ENCODE measurements at places on chromosomes 13 and 19.

DNA sequence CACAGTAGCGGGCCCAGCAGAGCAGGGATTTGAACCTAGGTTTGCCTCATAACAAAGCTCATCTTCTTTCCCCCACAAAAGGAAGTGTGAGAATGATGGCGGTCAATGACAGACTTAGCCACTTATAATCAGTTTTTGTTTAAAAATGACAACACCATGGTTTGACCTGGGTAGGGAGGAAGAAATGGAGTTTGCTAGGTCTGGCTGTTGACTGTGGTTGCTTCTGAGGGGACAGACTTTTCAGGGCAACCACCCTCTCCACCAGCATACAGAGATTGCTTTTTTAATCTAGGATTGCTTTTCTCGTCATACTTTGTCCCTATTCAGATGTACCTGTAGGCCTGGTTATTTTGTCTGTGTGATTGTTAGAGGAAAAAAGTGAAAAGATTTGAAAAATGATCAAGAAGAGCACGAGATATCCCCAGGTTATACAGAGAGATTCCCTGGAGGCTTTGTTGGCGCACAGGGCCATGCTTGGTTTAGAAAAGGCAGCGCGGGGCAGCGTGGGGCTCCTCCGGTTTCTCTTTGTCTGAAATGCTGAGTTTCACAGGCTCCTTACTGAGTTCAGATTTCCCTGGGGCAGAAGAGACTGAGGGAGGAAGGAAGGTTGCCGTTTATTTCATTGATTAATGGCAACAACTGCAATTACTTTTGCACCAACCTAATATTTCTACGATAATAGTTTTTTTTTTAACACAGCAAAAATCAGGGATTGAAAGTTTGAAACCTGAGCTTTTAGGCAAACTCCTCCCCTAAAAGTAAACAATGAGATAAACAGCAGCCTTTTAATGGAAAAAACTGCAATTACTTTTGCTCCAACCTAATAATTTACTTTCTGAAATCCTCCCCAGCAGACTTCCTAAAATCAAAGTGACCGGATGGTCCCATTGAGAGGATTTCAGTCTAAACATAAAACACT, 97.0 kb upstream of the RNF113B start:
- DNase-seq = no peak

DNA sequence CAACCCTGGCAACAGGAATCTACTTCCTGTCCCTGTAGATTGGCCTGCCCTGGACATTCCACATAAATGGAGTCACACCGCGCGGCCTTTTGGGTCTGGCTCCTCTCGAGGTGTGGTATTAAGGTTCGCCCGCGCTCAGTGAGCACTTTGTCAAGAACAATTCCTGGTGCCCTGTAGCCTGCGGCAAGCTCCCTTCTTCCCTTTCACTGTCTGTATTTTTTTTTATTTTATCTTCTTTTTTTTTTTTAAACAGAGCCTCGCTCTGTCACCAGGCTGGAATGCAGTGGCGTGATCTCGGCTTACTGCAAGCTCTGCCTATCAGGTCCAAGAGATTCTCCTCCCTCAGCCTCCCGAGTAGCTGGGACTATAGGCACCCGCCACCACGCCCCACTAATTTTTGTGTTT, 28.3 kb downstream of the PEX11G start:
- no peak for DNase-seq

DNA sequence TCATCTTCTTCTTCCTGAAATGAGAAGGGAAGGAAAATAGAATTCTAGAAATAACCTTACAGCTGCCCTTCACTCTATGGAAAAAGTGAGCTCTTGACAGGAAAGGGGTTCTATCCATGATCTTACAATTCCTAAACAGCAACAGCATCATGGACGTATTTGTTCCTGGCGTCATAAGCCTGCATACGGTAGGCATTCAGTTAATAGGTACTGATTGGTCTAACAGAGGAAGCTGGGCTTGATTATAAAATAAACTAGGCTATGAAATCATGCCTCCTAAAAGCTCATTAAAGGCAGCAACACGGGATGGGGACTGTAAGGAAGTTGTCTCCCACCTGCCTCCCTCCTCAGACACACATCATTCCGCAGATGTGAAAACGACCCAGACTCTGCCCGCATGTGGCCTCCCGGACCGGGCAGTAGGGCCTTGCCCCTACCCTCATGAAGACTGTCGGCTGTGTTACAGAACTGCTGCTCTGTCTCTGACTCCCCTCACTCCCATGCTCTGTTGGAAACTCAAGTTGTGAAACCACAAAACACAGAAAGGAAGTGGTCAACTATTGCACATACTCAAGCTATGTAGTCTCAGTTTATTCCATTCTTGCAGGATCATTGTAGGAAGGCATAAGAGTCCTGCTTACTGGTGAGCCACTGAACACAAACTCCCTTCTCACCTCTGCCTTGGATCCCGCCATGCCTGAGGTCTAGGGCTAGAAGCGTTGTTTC, 129.8 kb downstream of the DLEU7 start:
- no peak for DNase-seq

DNA sequence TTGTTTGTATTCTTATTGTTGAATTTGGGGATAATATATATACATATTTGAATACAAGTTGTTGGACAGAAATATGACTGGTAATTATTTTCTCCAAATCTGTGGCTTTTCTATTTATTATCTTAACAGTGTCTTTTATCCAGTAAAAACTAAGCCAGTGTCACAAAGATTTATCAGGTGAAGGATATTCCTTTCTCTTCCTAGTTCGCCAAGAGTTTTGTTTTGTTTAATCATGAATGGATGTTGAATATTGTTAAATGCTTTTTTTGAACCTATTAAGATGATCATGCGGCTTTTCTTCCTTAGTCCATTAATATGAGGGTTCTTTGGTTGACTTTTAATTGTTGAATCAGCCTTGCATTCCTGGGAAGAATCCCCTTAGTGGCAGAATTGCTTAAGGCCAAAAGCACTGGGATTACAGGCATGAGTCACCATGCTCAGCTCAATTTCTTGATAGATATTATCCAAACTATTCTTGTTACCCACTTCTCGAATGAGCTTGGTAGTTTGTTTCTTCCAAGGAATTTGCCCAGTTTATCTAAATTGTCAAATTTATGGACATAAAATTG, 53.3 kb downstream of the TEX26 start:
- DNase-seq = no peak

GRCh38 chr13:36673838-36674326, at the start of gene SERTM1:
Gene SERTM1, plus strand, starts transcription at chr13:36674020. Its CDS starts 21,059 bp downstream, at chr13:36695079.
- peak; percentile 33 for DNase-seq

- DNase-seq = peak; percentile 41
Measured at GRCh38 chr13:114128624-114129522, 3.5 kb downstream of the RASA3 start.

DNA sequence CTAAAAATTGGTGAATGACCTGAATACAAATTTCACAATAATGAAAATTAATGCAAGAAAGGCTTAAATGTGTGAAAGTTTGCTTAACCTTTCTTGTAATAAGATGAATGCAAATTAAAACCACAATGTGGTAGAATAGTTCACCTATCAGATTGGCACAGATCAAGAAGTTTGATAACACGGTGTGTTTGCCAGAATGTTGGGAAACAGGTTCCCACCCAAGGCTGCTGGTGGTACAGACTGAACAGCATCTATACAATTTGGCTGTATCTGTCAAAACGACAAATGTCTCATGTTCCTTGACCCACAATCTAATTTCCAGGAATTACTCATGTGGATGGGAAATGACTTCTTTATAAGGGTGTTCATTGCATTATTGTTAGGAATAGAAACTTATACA, 8.6 kb upstream of the IRS2 start:
- DNase-seq = no peak

DNA sequence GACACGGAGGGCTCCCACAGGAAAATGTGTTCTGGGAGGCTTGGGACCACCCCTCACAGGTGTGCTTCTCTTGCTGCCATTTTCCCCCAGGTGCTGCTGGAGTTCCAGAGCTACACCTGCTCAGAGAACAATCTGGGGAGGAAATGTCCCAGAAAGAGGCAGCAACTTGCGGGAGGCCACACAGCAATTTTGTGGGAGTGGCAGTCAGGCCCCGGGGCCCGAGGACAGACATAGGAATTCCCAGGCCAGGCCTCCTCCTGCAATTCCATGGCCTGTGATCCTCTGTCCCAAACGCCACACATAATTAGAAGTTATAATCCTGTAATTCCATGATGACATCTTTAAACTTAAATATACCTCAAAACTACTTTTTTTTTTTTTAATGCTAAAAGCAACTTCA, 1.8 kb downstream of the RHPN2 start:
- no peak for DNase-seq

DNA sequence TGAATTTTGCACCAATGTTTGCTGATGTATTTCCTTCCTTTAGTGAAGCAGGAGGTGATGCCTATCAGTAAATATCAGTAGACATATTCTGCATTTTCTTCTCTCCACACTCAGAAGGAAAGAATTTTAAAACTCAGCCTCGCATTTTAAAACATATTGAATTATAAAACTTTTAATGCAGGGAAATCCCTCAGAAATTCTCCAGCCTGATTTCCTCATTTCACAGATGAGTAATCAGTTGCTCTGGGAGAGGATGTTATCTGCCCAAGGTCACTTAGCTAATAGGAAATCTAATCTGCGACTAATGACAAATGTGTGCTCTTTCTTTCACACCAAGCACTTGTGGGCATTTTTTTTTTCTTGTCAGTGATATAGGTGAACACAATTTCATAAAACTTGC, 320.6 kb downstream of the ITGBL1 start:
- DNase-seq = no peak

GRCh38 chr13:80133631-80134261, 207.2 kb downstream of the SPRY2 start:
- peak; percentile 13 for DNase-seq

GRCh38 chr19:13884726-13885591, 8.0 kb downstream of the NANOS3 start:
- no peak for DNase-seq

GRCh38 chr13:97407540-97407939, 26.4 kb upstream of the RAP2A start:
- DNase-seq = no peak

- DNase-seq = no peak
Measured at GRCh38 chr13:46578590-46578975, 25.6 kb downstream of the LRCH1 start.

DNA sequence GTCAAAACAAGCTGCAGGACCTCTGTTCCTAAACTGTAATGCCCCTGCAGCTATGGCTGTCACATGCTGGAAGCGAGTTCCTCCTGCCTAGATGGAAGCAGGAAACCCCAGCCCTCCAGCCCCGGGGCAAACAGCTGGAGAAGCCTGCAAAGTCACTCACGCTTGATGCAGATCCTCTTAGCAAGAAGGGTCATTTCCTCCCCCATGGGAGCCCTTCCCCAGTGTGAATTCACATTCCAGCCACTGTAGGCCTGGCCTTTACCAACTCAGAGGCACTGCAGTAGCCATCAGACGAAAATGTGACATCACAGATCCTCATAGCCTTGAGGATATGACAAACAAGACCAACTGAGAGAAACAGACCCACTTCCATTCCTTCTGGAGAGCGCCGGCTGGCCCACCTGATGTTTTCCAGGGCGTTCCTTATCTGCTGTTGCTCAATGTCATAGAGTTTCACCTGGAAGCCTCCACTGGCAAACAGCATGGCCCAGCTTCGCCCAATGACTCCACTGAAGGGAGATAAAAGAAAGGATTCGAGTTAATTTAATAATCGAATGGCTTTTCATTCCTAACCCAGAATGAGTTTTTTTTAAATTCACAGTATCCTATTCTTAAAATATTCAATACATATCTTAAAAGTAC, 13.5 kb downstream of the CRYL1 start:
- DNase-seq = no peak

- DNase-seq = no peak
Measured at GRCh38 chr13:89673789-89674311, 1673.6 kb upstream of the MIR17HG start.

- no peak for DNase-seq
Measured at GRCh38 chr13:114044486-114044885, 70.6 kb upstream of the C13orf46 start.

DNA sequence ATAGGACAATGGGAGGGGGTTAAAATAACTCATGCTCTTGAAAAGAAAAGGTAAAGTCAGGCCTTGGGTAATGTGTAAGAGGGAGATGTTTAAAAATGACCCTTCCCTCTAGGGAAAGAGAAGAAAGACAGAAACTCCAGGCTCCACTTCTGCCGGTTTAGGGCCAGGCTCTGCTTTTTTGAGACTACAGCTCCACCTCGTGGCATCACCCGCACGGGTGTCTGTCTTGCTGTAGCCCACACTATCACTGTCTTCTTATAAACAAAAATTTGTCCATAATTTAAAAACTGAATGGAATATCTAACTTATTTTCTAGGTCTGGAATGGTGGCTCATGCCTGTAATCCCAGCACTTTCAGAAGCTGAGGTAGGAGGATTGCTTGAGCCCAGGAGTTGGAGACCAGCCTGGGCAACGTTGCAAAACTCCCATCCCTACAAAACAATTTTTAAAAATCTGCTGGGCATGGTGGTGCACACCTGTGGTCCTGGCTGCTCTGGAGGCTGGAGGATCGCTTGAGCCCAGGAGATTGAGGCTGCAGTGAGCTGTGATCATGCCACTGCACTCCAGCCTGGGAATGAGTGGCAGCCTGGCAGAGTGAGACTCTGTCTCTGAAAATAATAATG, 65.1 kb upstream of the GTF3A start:
- peak; percentile 55 for DNase-seq

DNA sequence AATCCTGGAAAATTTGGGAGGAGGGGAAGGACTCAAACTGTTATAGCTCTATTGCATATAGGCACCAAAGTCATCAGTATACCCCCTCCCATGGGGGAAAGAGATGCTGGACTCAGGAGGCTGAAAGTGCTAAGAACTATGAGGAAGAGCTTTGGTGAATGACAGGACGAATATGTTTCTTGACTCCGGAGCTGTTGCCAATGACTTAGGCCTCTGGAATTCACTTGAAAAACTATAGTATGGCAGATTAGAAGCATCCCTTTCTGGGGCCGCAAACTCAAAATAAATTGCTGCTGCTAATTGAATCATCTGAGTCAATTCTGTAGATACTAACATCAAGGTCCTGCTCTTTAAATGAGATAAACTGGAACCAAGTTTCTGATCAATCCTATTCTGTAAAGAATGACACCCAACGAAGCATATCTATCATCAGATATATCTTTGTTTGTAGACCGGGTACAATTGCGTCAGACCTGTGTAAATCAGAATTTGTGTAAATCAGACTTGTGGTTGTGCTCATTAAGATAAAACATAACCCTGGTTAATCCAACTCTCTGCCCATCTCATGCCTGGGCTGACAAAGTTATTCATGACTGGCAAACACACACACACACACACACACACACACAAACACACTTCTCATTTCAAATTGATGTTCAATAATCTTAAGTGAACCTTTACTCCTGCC, 1793.8 kb upstream of the PCDH20 start:
- DNase-seq = no peak

GRCh38 chr19:6778386-6778785, 5.9 kb downstream of the VAV1 start:
- no peak for DNase-seq

- no peak for DNase-seq
Measured at GRCh38 chr13:110422913-110423688, 116.0 kb downstream of the COL4A2 start.

- no peak for DNase-seq
Measured at GRCh38 chr13:83890358-83890757, 8.1 kb upstream of the SLITRK1 start.

- DNase-seq = no peak
Measured at GRCh38 chr19:18856385-18857126, 24.8 kb downstream of the UPF1 start.

GRCh38 chr13:40261336-40261735, 405.1 kb downstream of the FOXO1 start:
- no peak for DNase-seq

GRCh38 chr19:41646589-41647204, 19.8 kb upstream of the CEACAM4 start:
- no peak for DNase-seq
